ENCODE measurements at places on chromosomes 11 and 22.

GRCh38 chr22:46531581-46532175, 5.7 kb downstream of the CELSR1 start:
- no peak for DNase-seq
- H3K4me3 ChIP-seq = no peak overlapping the region
- no peaks in the 10 kb centered on the region for H3K27me3 ChIP-seq

DNA sequence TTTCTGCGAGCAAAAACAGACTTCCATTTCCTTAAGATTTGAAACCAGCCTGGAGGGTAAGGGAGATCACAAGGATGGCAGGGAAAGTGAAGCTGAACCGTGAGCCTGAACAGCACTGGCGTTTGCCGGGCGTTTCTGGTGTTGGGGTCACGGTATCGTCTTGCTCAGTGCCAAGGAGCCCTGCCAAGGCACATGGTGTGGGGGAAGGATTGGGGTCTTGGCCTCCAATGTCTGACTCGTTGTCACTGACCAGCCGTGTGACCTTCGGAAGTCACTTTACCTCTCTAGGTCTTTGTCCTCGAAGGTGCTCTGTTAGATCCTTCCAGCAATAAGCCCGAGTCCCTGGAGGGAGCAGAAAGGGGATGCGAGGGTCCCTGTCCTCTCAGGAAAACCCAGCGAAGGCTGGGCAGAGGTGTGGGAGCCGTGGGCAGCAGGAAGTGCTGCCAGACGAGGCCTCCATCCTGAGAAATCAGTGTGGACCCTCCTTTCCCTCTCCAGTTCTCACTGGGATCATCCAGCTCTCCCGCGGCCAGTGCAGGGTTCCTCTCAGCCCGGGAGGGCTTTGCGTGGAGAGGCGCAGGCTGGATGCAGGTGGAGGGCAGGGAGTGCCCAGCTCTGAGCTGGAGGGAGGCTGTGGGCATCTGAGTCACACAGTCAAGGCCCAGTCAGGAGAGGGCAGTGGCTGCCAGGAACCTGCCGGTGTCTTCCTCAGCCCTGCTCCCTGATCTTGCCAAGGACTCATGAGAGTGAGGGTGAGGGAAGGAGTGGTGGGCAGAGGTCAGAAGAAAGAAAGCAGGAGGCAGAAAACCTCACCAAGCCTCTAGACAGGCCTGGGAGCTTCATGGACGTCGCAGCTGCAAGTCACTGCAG, 18.9 kb downstream of the TOM1 start:
- no peak overlapping the region for H3K4me3 ChIP-seq
- H3K27ac ChIP-seq = no peak overlapping the region
- H3K27me3 ChIP-seq = no peaks in the 10 kb centered on the region
- H3K4me1 ChIP-seq = no peaks in the 10 kb centered on the region
- no peaks in the 10 kb centered on the region for H3K36me3 ChIP-seq

DNA sequence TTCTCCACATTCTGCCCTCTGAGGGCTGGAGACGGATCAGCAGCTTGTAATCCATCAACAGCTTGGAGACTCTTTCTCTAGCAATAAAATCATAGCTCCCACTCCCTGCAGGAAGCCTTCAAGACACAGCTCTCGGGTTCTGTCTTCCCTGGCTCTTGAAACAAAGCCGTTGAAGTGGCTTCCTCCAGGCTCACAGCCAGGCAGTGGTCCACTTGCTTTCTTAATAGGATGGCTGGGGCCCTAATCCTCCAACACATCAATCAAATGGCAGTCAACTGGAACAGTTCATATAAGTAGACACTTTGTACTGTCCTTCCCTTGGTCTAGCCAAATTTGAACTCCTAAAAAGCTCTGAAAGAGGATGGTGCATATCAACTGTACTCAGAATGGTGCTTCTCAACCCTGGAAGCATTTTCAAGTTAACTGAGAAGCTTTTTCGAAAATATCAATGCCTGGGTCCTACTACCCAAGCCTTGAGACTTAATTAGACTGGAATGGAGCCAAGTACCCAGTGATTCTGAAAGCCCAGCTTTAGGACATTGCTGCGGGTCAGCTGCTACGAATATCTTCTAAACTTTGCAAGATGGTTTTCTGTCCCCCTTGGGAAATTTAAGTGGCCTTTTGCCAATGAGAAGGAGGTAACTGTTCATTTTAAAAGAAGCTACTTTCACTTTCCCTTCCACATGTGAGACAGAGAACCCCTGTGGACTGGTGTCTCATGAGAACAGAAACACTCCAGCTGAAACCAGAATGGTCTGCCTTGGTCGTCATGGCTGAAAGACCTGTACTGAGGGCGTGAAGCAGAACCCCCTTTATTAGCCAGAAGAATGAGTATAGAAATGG, 74.7 kb downstream of the SC5D start:
- H3K4me1 ChIP-seq = no peaks in the 10 kb centered on the region
- H3K27ac ChIP-seq = no peak overlapping the region
- H3K36me3 ChIP-seq = no peaks in the 10 kb centered on the region
- no peaks in the 10 kb centered on the region for H3K27me3 ChIP-seq

DNA sequence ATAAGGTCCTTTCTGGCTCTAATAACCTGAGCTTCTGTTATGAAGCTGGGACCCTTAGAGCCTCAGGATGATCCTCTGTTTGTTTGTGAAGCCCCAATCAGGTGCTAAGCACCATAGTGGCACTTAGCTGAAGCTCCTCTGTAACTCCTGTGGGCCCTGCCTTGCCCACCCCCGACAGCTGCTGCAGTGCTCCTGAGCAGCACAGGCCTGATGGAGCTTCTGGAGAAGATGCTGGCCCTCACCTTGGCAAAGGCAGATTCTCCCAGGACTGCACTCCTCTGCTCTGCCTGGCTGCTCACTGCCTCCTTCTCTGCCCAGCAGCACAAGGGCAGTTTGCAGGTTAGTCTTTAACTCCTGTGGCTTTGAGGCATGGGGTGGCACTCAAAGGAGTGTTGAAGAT, 19.0 kb upstream of the CCDC134 start:
- no peaks in the 10 kb centered on the region for H3K36me3 ChIP-seq
- no peaks in the 10 kb centered on the region for H3K27me3 ChIP-seq
- H3K4me1 ChIP-seq = no peaks in the 10 kb centered on the region

- H3K27ac ChIP-seq = no peak overlapping the region
- H3K4me3 ChIP-seq = no peak overlapping the region
- no peaks in the 10 kb centered on the region for H3K27me3 ChIP-seq
- H3K4me1 ChIP-seq = no peaks in the 10 kb centered on the region
- no peaks in the 10 kb centered on the region for H3K36me3 ChIP-seq
Measured at GRCh38 chr22:49657974-49658590, 169.6 kb downstream of the BRD1 start.

DNA sequence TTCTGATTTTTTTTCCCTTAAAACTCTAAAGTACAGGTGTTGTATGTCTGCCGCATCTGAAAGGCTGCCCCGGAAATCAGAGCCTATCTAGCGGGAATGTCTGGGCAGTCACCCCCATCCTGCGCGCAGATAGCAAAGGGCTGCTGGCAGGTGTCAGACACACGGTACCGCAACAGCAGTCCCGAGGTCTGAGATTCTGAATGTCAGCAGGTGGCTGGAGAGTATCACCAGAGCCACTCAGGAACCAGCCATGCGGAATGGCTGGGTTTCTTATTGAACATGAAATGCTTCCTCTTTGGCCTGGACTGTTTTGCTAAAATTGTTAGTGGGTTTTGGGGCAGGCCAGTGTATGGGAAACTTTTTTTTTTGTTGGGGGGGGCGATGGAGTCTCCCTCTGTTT, 53.3 kb downstream of the CERK start:
- H3K27ac ChIP-seq = no peak overlapping the region
- no peaks in the 10 kb centered on the region for H3K36me3 ChIP-seq
- no peaks in the 10 kb centered on the region for H3K27me3 ChIP-seq
- DNase-seq = no peak
- no peaks in the 10 kb centered on the region for H3K4me1 ChIP-seq
- H3K4me3 ChIP-seq = no peak overlapping the region

GRCh38 chr11:118155776-118156530, 3.3 kb upstream of the SCN4B start:
- no peak overlapping the region for H3K27ac ChIP-seq
- H3K36me3 ChIP-seq = no peaks in the 10 kb centered on the region
- H3K4me1 ChIP-seq = no peaks in the 10 kb centered on the region
- DNase-seq = no peak
- H3K4me3 ChIP-seq = no peak overlapping the region

DNA sequence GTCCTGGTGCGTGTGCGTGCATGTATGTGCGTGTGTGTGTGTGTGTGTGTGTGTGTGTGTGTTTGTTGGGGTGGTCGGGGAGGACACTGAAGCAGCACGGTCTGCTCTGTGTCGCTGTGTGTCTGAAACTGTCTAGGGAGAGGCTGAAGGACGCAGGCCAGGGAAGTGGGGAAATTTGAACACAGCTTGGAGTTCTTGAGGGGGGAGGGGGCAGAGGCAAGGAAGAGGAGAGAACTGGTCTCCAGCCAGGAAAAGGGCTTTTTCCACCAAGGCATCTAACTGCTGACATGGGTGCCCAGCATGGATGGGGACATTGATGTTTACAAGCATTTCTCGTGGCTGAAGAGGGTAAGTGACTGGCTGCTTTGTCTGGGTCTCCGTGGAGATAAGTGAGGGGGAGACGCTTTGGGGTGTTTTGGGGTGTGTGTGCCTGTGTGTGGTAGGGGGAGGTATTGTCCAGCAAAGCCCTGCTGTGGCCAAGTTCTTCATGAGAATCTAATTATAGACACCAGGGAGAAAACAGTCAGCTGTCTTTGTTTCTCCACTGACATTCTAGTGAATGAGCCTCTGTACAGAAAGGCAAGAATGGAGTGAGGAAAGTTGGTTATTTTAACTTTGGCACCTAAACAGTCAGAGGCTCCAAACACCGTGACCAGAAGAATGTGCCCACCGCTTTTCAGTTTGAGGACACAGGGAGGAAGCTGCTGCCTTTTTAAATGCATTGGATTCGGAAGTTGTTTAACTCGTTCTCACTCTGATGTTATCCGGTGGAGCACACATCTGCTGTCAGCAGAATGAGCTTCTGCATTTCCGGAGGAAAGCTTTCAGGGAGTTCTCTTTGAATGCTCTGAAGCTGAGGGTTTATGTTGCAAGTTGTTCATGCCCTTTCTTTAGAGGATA, 63.7 kb downstream of the PPFIBP2 start:
- H3K4me3 ChIP-seq = peak overlapping the region; percentile 43
- peak; percentile 61 for DNase-seq
- H3K36me3 ChIP-seq = no peaks in the 10 kb centered on the region
- peak overlapping the region; percentile 77 for H3K27ac ChIP-seq

- no peak overlapping the region for H3K4me3 ChIP-seq
- no peaks in the 10 kb centered on the region for H3K27me3 ChIP-seq
- DNase-seq = no peak
- no peak overlapping the region for H3K27ac ChIP-seq
Measured at GRCh38 chr11:17775035-17775348, 40.4 kb downstream of the KCNC1 start.

- DNase-seq = no peak
- peaks cover 8% of the 10 kb centered on the region for H3K36me3 ChIP-seq
- no peak overlapping the region for H3K27ac ChIP-seq
- H3K4me3 ChIP-seq = no peak overlapping the region
Measured at GRCh38 chr22:40309631-40310030, 36.7 kb upstream of the ADSL start.

GRCh38 chr11:108466405-108466804, 924 bp downstream of the C11orf65 start:
- no peaks in the 10 kb centered on the region for H3K4me1 ChIP-seq
- H3K27ac ChIP-seq = peak overlapping the region; percentile 91
- H3K27me3 ChIP-seq = no peaks in the 10 kb centered on the region
- DNase-seq = no peak
- H3K36me3 ChIP-seq = no peaks in the 10 kb centered on the region
- H3K4me3 ChIP-seq = peak overlapping the region; percentile 15

DNA sequence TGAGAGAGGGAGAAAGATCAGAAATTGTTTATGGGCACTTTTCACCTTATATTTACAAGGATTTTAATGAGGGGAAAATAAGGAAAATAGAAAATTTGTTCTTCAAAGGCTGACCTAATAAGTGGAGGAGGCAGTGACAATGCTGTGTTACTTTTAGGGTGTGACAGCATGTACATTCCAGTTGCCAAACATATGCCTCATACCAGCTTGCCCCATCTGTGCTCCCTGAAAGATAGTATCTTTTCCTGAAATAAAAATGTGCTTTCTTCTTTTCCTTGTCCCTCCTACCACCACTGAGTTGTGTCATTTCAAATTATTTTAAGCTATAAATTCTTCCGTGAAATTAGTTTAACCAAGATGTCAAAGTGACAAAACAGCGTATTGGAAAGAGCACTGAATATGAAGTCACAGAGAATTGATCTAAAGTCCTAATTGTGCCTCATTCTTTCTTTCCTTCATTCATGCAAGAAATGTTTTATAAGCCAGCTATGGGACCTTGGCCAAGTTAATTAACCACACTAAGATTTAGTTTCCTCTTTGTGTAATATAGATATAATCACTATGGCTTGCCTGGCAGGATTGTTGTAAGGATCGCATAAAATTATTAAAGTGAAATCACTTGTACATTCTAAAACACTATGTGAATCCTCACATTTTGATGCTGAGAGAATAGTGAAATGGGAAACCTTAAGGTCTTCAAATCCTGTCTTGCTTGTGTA, 1307.5 kb upstream of the TENM4 start:
- H3K36me3 ChIP-seq = no peaks in the 10 kb centered on the region
- no peak overlapping the region for H3K4me3 ChIP-seq
- H3K27ac ChIP-seq = no peak overlapping the region
- no peaks in the 10 kb centered on the region for H3K27me3 ChIP-seq
- H3K4me1 ChIP-seq = no peaks in the 10 kb centered on the region

DNA sequence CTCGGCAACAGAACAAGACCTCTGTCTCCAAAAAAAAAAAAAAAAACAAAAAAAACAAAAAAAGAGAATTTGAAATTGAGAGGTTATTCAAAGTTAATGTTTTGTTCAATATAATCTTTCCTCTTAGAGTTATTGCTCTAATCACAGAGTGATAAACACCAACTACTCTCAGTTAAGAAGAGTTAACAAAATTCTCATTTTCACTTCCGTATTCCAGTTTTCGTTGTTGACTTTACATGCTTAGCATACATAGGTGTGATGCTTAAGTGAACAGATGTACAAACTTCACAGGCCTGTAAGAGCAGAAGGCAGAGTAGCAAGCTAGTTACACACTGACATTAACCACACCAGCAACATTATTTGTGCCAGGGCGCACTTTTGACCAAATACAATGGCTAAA, 12.3 kb downstream of the EIF4ENIF1 start:
- no peaks in the 10 kb centered on the region for H3K4me1 ChIP-seq
- H3K27ac ChIP-seq = no peak overlapping the region
- no peak overlapping the region for H3K4me3 ChIP-seq
- no peaks in the 10 kb centered on the region for H3K36me3 ChIP-seq
